NCI-H1092 (cell line): ENCODE measurements at places on chromosomes 2 and 18.

DNA sequence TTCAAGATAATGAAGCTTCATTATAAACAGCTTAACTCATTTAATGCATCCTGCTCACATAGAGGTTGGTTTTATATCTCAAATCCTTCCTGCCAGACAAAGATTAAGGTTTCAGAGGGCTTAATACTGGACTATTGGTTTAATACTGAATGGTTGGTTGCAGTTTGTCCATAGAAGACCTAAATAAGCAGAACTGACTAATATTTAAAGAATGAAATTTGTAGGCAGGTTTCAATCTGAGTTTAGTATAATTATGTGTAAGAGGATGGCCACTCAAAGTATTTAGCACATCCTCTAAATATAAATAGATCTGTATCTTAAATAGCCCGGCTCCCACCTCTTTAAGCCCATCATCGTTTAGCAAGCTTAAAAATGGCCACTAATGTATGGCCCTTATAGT lies 92.5 kb downstream of the EPB41L5 start:
- DNase-seq = no peak

GRCh38 chr2:86809481-86810121 lies 18.9 kb upstream of the CD8A start:
- DNase-seq = no peak

- no peak for DNase-seq
These were observed 9.9 kb downstream of the FHL2 start for GRCh38 chr2:105388971-105389381.

DNA sequence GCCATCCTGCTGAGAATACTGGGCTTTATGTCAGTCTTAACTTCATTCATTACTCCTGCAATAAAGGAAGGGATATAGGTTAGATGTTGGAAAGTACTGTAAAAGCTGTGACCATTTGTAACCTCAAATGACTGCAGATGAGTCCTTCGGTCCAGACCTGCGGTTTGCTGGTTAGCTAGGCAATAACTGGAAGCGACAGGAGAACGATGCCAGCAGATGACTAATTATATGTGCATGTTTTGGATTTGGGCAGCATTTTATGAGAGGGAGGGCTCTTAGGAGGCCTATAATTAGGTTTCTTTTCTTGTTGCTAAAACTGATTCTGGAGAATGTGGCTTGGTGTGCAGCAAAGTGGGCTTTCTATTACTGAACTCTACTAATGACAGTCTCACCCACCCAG lies 205.6 kb downstream of the TMEM182 start:
- DNase-seq = no peak

- no peak for DNase-seq
These were observed 32.1 kb upstream of the SP3 start for GRCh38 chr2:173997269-173997668.

GRCh38 chr2:217802266-217802665 lies 200.5 kb downstream of the TNS1 start:
- no peak for DNase-seq
